Fibroblast of skin of scalp (primary cell): ENCODE measurements at places on chromosomes 1 and 21.

- no peak for DNase-seq
Measured at GRCh38 chr1:221664253-221664652, 77.6 kb downstream of the DUSP10 start.

- peak; percentile 87 for DNase-seq
Measured at GRCh38 chr21:42991992-42992740, 17.8 kb downstream of the PKNOX1 start.

- no peak for DNase-seq
Measured at GRCh38 chr1:207581496-207582153, 63.3 kb upstream of the CR1L start.

- DNase-seq = peak; percentile 42
Measured at GRCh38 chr1:66300972-66301451, 232.9 kb upstream of the SGIP1 start.

DNA sequence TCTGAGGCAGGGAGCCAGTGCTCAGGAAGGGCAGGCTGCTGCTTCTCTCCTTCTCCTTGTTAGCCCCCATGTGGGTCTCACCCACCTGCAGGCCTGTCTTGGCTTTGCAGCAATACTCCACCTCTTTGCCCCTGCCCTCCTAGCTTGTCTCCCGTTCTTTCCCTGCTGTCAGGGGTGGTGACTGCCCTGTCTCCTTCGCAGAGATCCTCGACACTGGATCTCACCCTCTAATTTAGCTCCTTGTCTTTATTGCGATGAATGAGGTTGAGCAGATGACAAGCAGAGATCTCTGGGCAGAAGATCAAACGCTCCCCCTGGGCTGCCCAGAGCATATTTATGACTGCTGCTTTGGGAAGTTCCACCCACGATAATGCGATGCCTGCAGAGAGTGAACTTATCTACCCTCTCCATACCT lies 199.2 kb downstream of the ROR1 start:
- no peak for DNase-seq

GRCh38 chr1:46714976-46715375 lies 3.9 kb downstream of the EFCAB14 start:
- no peak for DNase-seq

GRCh38 chr1:209526137-209526536 lies 57.4 kb upstream of the CAMK1G start:
- no peak for DNase-seq

DNA sequence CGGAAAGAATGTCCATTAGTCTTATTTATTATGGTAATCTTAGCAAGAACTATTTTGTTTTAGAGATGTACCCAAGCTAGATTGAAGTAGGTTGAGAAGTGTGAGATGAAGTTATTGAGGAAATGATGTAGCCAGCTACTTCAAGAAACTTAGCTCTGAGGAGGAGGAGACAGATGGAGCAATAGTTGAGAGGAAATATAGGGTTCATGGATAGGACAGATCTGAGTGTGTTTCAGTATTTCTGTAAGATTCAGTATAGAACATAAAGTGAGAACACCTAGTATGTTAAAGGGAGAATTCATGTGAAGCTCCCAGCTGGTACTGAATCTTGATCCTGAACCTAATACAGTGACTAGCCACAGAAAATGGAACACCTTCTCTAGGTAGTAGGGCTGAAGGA lies 28.9 kb downstream of the TSNAX start:
- DNase-seq = no peak

DNA sequence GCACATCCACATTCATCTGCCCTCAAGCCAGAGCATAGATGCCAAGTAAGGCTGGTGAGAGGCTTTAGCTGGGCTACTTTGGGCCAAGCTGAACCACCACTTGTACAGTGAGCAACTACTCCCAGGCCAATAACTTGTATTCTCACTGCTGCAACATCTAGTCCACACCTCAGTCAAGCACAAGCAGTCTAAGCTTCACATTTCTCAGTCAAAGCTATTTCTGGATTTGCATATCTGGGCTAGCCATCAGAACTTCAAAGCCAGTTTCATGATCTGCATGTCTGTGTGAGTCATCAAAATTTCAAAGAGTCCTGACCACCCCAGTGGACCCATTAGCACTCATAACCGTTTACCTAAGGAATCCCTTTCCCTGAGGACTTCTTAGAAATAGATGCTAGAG lies 77.7 kb upstream of the DIRAS3 start:
- DNase-seq = peak; percentile 36

GRCh38 chr1:115336741-115337140 lies 1.3 kb downstream of the NGF start:
- peak; percentile 41 for DNase-seq

GRCh38 chr1:188778578-188778977 lies 1699.1 kb downstream of the BRINP3 start:
- no peak for DNase-seq

GRCh38 chr21:29382030-29382654 lies 83.4 kb downstream of the BACH1 start:
- DNase-seq = peak; percentile 73

GRCh38 chr1:117608115-117608615 lies 2.3 kb downstream of the TENT5C start:
- DNase-seq = no peak

DNA sequence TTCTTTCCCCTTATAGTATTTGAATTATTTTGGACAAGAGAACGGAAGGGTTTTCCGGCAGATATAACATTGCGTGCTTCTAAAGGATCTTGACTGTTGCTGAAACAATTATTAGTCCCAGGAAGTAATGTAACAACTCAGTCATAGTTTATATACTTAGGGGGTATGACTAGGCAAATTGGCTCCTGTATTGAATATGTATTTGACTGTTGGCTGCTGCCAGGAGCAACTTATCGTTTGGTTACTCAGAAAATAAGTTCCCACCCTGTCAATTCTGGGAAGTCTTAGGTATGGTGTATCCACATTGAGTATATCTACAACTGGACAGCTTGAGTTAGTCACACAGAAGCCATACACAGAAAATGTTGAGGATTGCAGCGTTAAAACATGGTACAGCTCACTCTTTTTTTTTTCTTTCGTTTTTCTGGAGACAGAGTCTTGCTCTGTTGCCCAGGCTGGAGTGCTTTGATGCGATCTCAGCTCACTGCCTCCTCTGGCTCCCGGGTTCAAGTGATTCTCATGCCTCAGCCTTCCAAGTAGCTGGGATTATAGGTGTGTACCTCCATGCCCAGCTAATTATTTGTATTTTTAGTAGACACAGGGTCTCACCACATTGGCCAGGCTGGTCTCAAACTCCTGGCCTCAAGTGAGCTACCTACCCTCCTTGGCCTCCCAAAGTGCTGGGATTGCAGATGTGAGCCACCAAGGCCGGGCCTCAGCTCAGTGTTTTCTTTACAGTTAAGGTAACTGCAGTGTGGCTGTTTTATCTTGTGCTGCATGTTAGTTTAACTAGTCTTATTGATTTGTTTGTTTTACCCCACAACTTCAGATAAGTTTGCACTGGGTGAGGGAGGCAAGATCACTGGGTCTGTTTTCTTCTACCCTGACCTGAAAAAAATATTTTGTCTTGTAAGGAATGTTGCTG lies 10.2 kb downstream of the SMAP2 start:
- peak; percentile 66 for DNase-seq
